ENCODE measurements at places on chromosomes 2 and 18.
A peak's percentile ranks its signal among the peaks of the same experiment; 100 is the strongest.

- no peak for DNase-seq
Measured at GRCh38 chr18:58770601-58771000, 94.1 kb upstream of the ZNF532 start.

DNA sequence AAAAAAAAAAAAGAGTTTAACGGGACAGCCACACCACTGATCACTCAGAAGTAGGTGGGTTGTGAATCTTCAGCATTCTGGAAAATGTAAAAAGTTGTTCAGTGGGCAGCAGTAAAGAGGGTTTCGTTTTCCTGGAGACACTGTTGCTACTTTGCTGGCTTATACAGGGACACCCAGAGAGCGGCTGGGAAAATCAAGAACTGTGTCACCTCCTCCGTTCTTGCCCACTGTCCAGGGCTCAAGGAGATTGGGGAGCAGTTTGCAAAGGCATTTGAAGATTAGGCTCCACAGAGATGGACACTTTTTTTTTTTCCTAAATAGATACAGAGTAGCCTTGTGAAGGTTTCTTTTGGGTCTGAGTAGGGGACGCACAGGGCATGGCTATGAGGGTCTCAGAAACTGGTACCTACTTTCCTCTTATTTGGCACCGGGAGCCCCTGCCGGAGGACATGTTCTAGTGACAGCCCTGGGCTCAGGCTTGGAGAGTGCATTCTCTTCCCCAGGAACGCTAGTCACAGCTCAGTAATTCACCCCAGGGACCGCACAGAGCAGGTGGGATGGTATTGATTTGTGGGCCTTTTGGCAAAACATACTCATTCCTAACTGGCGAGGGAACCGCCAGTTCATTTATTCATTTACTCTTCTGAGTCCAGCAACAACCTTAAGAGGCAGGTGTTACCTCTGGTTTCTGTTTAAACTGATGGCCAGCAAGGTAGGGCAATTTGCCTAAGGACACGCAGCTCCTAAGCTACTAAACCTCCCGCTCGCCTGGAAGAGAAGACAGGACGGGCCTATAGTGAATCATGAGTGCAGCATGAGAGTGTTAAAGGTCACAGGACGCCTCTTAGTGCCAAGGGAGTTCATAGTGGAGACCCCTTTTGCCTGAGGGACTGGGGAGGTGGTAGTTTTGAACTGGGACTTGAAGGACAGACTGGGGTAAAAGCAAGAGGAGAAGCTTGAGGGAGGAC is 53.1 kb downstream of the HPCAL1 start:
- DNase-seq, result no peak

DNA sequence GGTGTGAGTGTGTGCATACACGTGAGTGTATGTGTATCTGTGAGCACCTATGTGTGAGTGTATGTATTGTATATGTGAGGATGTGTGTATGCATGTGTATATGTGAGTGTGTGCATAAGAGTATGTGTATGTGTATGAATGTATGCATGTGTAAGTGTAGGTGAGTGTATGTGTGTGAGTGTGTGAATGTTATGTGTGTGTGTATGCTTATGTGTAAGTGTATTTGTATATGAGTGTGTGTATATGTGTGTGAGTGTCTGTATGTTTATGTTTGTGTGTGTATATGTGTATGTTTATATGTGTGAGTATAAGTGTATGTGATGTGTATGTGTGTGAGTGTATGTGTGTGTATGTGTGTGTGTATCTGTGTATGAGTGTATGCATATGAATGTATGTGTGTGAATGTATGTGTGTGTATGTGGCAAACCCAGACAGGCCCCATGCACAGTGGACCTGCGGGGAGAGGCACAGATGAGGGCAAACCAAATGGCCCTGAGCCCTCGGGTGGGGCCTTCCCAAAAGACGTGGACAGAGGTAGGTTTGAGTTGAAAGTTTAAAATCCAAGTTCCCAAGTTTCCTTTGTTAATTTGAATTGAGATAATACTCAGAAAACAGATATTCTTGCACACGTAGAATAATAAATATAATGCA is 51.5 kb downstream of the EDAR start:
- DNase-seq, result no peak

- no peak for DNase-seq
Measured at GRCh38 chr2:237517163-237517562, 30.1 kb downstream of the MLPH start.

DNA sequence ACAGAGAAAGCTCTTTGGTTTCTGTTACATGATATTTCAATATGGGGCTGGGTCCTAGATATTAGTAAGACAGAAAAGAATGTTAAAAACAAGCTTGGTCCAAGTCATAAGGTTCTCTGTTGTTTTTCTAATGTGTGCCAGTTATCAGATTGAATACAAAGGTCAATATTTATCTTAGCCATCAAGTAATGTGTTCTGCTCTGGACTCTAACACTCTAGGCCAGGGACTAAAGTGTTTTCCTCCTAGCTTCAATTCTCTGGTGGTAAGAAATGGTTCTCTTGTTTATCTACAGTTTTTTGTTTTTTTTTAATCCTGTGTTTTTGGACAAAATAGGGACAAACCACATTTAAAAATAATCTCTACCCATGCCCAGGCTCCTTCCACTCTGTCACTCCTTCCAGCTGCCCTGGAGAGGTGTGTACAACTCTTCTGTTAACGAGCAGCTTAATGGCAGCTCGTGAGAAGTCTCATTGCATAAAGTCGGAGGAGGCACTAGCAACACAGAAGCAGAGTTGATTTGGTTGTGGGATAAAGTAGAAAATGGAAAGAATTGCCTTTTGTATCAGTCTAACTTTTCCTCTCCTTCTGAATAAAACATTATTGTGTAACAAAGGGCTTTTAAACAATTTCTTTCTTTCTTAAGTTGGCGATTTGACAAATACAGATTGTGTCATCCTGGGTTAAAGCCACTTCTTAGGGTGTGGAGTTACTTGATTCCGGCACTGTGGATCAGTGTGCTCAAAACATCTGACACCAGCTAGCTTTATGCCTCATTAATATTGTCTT is 8.0 kb upstream of the SESTD1 start:
- DNase-seq, result peak; percentile 80

DNA sequence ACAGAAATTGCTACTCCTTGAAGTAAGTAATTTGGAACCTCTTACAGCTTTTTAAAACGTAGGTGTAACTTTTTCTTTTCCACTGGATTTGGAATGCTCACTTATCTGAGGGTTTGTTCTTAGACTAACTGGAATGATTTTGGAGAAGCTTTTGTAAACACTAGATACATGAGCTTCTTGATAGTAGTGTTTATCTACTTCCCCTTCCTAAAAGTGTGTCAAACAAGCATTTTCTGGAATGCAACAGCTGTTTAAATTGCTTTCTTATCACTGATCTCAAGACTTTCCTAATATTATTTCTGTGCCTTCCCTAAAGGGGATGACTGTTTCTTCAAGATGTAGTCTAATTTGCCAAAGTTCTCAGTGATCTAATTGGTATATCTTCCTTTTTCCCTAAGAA is 282.6 kb downstream of the CCDC178 start:
- no peak for DNase-seq

GRCh38 chr2:164979113-164979512 is 23.8 kb upstream of the SLC38A11 start:
- no peak for DNase-seq

GRCh38 chr2:10876394-10876793 is 35.3 kb upstream of the KCNF1 start:
- DNase-seq, result no peak

DNA sequence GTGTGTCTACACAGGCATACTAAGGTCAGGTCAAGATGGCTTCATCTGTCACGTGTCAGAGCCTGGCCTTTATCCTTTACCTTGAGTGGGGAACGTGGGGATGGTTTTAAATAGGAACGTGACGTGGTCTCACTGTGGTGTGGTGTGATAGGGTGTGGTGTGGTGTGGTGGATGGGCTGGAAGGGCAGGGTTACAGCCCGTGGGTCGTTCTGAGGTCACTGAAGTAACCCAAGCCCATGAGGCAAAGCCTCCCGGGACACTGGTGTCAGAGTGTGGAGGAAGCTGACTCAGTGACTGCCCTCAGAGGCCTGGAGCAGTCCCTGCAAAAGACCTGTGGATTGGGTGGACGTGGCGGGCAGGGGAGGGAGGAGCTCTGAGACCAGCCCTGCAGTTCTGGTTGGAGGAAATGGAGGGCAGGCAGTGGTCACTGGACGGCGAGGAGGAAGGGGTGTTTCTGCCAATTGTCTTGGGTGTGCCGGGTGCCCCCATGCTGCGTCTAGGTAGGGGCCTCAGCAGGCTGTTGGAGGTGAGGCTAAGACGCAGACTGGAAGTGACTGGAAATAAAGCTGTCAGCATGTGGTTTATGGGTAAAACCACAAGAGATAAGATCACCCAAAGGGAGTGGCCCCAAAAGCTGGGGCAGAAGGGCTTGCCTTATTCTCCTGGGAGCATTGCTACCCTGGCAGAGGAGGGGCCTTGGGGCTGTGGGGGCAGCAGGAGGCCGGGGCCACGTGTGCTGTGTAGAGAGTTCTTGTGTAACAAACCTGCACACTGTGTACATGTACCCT is 84.8 kb downstream of the SH3RF3 start:
- DNase-seq, result no peak

DNA sequence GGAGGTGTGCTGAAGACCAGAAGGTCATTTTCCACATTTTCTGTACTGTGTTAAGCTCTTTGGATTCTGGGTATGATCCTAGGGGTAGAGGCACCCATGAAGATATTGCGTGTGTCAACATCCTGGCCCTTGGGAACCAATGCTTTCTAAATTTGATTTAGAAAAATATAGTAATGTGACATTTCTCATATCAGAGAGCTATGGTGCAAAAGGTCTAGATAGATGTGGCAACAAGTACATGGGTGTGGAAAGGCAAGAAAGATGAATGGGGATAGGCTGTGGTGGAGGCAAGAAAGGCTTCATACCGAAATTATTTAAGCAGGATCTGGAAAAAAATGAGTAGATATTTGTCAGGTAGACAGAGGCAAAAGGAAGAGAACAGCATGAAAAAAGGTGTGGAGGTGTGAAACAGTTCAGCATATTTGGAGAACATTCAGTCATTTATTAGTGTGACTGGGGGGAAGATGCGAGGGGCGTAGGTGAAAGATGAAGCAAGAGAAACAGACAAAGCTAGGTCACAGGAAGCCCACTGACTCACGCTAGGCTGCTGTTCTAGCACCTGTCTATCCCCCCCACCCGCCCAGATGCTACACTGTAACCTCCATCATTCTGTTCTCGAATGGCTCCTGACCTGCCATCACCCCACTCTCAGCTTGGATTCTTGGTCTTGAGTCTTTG is 11.7 kb downstream of the DOK1 start:
- DNase-seq, result no peak

- no peak for DNase-seq
Measured at GRCh38 chr18:32735781-32736180, 37.0 kb downstream of the KLHL14 start.

GRCh38 chr2:96131152-96131812 is 7.0 kb downstream of the ASTL start:
- no peak for DNase-seq

DNA sequence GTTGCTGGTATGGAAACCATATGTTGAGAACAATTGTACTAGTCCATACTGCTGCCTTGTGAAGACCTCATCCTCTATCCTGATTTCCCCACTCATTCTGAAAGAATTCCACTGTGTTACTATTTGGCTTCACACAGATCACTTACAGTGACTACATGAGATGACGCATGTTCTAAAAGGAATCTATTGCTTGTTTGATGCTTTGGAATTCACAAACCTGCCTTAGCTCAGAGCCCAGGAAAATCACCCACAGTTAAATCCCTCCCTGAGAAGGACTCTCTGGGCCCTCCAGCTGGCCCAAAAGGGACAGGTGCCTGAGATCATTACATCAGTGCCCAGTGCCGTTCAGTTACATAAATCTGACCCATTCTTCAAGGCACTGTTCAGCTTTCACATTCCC is 45.3 kb downstream of the KLHL29 start:
- no peak for DNase-seq

- no peak for DNase-seq
Measured at GRCh38 chr2:43175876-43176275, 50.5 kb downstream of the ZFP36L2 start.

GRCh38 chr2:162773352-162773751 is 65.2 kb downstream of the KCNH7 start:
- no peak for DNase-seq

DNA sequence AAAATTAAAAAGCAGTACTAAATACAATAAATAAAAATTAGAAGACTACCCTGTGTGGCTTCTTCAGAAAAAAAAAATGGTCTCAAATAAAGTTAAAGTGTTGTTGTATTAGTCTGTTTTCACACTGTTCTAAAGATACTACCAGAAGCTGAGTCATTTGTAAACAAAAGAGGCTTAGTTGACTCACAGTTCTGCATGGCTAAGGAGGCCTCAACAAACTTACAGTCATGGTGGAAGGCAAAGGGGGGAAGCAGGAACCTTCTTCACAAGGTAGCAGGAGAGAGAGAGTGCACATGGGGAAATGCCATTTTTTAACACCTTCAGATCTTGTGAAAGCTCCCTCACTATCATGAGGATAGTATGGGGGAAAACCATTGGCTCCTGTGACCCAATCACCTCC is 612.8 kb downstream of the RNF144A start:
- no peak for DNase-seq

GRCh38 chr2:218383892-218384519 is 1.9 kb downstream of the SLC11A1 start:
- no peak for DNase-seq

- DNase-seq, result peak; percentile 3
Measured at GRCh38 chr2:198756166-198756565, 701.6 kb downstream of the SATB2 start.

GRCh38 chr2:208006833-208007232 is 18.5 kb downstream of the PLEKHM3 start:
- DNase-seq, result no peak

- DNase-seq, result no peak
Measured at GRCh38 chr2:9535177-9535576, 20.5 kb downstream of the ADAM17 start.

- peak; percentile 48 for DNase-seq
Measured at GRCh38 chr18:37578886-37579513, 13.4 kb upstream of the CELF4 start.

GRCh38 chr2:28506112-28506910 is 10.5 kb downstream of the PLB1 start:
- DNase-seq, result no peak

GRCh38 chr2:27703638-27704341 is 40.1 kb downstream of the SLC4A1AP start:
- DNase-seq, result peak; percentile 89

DNA sequence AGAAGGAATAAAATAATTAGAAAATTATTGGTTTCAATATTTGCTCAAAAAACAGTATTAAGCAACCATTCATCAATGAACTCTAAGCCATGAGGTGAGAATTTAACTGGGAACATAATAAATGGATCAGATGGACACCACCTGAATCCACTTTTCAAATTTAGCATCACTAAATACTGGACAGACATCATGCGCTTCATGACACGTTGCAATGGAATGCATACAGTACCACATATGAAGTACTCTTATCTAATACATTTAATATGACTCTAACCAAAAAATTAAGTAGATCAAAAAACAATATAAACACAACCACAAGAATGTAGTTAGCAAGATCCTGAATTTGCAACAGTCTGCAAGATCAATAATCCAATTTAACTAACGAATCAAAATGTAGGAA is 76.6 kb downstream of the COBLL1 start:
- DNase-seq, result no peak

DNA sequence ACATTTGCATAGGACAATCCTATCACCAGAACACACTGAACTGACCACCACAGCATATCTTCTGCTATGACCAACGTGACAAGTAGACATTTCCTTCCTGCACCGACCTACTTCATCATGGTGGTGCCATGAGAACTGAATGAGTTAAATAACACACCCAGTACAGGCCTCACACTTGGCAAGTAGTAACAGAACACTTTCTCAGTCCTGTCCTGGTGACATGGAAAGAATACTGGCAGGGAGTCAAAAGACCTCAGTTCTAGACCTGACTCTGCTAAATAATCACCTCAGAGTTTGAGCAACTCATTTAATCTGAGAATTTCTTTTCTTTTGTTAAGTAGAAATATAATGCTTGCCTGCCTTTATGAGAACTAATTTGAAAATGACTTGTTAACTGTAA is 186.3 kb upstream of the SMAD7 start:
- no peak for DNase-seq

All from muscle of leg (tissue), 16 donors.